Peyer's patch (tissue), 4 donors: ENCODE measurements at places on chromosomes 4 and X. TPM values are rescaled to one million over a fixed set of nuclear protein-coding genes. Genes with fewer than 3 reads are reported as not detected.

DNA sequence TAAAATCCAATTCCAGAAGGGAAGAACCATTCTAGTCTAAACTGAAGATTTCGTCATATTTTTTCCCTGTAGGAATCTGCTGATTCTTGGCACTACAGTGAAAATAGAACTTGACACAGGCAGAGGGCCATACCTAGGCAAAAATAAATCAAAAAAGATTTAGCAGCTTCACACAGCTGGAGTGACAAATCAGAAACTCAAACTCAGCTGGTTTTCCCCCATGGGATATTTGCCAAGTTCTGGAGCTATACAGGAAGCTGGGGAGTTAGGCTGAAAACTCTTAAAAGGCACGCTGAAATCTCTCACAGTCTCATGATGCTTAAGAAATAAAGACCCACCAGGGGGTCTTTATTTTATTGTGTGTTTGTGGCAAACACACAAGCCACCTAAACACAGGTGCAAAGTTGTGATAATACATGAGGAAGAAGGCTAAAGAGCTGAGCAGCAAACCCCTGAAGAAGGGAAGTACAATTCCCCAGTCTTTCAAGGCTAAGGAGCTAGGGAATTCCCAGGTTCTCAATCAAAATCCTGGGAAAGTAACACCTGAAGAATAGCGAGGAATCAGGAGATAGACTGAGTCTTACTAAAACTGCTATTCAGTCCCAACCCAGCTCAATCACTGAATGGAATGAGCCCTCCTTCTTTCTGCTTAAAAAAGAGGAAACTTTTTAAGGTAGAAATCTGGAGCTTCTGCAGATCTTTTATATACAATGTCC, 32.1 kb upstream of the BEND2 start:
- no peak for DNase-seq

MUC7 gene
- not detected for total RNA-seq

DNA sequence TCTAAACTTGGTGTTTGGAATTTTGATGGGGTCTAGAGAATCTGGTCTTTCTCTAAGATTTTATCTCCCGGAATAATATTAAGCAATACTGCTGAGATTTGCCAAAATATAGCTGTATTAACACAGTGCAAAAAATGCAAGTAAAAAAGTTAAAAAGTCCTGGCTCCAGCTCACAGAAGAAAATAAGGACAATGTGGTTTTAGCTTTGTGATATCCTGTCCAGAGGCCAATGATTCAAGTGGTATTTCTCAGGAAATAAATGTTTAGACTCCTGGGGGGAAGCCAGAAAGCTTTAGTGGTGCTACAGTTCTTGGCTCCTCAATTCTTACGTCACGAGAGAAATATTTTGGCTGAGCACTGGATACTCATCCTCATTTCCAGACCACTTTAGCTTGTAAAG, 40.9 kb upstream of the IL13RA2 start:
- DNase-seq: no peak

- DNase-seq: no peak
Measured at GRCh38 chr4:47334652-47335051, 128.8 kb downstream of the COMMD8 start.

- no peak for DNase-seq
Measured at GRCh38 chr4:38062776-38063097, 102.5 kb downstream of the PTTG2 start.

- no peak for DNase-seq
Measured at GRCh38 chr4:142698552-142698951, 147.5 kb downstream of the INPP4B start.

BEX2 gene
- 4.4 TPM for total RNA-seq

SRPK3 gene
- total RNA-seq: not detected

DNA sequence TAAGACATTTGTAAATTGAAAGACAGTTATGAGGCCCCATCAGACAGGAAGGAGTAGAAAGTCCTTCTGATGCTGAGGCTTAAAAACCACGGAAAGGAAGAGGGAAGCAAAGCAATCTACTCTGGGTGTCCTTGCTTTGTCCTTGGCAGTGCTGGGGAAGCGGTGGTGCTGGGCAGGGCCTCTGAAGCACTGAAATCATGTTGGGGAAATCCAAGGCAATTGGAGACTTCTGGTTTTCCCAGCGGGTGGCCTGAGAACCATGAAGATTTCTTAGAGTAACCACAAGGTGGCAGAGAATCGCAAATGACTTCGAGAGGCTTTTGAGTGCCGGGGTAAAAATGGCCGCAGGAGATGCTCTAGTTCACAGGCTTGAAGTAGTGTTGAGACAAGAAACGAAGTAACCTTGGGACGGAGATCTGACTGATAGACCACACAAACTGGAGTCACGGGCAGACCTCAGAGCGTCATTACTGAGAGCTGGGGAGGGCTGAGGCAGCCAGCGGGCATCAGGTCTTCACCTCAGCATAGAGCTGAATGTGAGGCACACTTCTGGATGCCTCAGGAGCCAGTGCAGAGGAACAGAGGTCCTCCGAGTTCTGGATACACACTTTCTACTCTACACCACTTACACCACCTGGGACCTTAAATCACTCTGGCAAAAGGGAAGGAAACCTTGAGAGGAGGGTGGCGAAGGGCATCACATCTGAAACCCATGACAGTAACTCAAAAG, 130.7 kb upstream of the GPRIN3 start:
- DNase-seq: no peak

- no peak for DNase-seq
Measured at GRCh38 chr4:114866901-114867670, 246.3 kb downstream of the NDST4 start.

GRCh38 chrX:48689208-48689920, 5.8 kb downstream of the WAS start:
- DNase-seq: no peak

DNA sequence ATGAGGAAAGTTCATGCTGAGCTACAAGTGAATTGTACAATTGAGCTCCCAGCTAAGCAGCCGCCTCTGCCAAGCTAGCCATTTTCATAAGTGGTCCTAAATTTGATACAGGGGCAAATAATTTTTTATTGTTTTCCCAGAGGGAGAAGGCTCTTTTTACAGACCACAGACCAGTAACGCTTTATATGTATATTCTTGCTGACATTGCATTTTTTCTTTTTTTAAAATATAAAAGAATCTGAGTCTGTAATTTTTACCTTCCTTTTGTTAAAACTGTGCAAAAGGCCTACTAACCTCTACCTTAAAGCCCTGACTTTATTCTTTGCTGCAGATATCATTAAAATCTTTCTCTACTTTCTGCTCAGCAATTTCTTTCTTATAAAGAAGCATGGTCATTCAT, 501.2 kb upstream of the INTU start:
- DNase-seq: no peak

DNA sequence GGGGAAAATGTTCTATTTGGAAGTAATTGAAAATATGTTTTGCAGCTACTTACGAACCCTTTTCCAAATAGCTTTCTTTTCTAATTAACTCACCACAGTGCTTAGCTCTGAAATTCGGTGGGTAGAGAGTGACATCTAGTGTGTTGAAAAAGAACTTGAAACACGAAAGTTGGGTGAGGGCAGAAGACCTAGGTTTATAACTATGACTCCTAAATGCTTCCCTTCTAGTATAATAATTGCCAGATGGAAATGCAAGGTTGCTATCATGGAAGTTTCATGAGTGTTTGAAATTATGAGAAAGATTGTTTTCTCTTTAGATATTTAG, 77.3 kb upstream of the NOCT start:
- DNase-seq: no peak

GABRG1 gene
- total RNA-seq: not detected

SPRY1 gene
- 10.7 TPM for total RNA-seq

FABP2 gene
- total RNA-seq: 406 TPM

DNA sequence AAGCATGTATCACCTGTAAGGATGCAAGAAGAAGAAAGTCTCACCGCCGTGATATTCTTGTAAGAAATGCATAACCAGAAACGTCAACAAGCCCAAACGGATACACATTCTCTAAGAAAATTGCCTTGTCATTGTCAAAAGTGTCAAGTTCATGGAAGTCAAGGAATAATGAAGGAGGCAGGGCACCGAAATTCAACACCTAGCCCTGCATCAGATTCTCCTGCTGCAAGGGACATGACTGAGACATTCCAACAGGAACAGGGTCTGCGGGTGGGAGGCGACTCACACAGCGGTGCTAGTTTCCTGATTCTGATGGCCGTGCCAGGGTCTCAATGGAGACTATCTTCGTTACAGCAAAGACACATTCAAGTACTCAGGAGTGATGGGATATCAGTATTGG, 26.7 kb downstream of the IRF2 start:
- no peak for DNase-seq

GRCh38 chrX:21798677-21799219, 40.7 kb upstream of the MBTPS2 start:
- DNase-seq: no peak

ADGRG4 gene
- 6.1 TPM for total RNA-seq

CT45A1 gene
- total RNA-seq: not detected

BEX1 gene
- 3.0 TPM for total RNA-seq
